Kidney tubule cell (primary cell): ENCODE measurements at places on chromosomes 6 and 20.

DNA sequence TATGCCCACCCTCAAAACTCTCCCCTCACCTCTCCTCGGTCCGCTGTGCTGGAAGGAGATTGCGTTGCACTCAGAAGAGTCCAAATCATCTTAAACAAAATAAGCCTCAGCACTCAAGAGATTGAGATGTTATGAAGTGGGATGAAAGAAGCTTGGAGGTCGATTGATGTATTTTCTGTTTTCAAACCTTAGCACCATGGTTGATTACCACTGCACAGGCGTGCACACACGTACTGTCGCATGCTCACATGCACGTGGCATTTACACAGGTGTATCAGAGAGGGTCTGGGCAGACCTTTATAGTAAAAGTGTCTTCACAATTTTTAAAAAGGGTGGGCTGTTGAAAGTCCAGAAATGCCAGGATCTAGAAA, 612 bp upstream of the AGPAT4 start:
- no peak for DNase-seq

DNA sequence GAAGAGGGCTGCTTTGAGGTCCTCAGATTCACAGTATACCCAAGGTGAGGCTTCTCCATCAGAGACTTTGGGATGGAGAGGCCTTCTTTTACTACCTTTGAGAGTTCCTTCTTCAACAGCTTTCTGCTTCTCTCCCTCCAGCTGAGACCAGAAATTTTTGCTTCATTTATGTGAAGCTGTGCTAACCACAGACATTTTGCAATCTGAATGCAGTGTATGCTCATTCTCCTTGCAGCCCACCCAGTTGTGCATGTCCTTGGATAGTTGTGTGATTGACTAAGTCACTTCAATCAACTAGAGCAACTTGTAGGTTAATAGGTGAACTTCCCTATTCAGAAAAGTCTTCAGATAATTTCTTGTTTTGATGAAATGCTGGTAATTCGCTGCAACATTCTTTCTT, 20.1 kb downstream of the DCBLD1 start:
- DNase-seq: no peak

GRCh38 chr6:162178666-162179065, 548.9 kb downstream of the PRKN start:
- no peak for DNase-seq

- peak; percentile 89 for DNase-seq
Observed at GRCh38 chr20:9551808-9552550, 37.6 kb downstream of the LAMP5 start.

DNA sequence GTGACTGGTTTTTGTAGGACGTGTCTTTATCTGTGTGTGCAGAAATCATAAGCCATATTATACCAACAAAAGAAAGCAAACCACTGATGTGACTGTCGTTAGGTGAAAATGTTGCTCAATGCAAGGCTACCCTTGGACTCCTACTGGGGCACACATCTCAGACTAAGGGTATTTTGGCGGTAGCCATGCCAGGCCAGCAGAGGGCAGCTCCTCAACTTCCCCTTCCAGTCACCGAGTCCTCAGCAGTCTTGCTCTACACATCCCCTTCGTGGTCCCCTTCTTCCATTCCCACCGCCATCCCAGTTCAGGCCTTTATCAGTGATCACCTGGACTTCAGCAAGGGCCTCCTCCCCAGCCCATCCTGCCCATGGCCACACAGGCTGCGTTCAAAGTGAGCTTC, 113.7 kb upstream of the GGTLC1 start:
- no peak for DNase-seq
